ENCODE measurements at places on chromosomes 1 and 21. TPM values are rescaled to one million over a fixed set of nuclear protein-coding genes. Genes with fewer than 3 reads are reported as not detected.
A peak's percentile ranks its signal among the peaks of the same experiment; 100 is the strongest.

GRCh38 chr1:57423656-57424211 is at the start of gene DAB1:
Gene DAB1 (minus strand): TSS chr1:57424060. CDS start chr1:57291030, 133,030 bp downstream.
- peaks cover 5% of the 10 kb centered on the region for H3K4me1 ChIP-seq
- peak within 1 kb of the TSS; percentile 52 for H3K4me3 ChIP-seq
- H3K27ac ChIP-seq, result no peak within 1 kb of the TSS
- peaks cover 48% of the 10 kb centered on the region for H3K27me3 ChIP-seq

DNA sequence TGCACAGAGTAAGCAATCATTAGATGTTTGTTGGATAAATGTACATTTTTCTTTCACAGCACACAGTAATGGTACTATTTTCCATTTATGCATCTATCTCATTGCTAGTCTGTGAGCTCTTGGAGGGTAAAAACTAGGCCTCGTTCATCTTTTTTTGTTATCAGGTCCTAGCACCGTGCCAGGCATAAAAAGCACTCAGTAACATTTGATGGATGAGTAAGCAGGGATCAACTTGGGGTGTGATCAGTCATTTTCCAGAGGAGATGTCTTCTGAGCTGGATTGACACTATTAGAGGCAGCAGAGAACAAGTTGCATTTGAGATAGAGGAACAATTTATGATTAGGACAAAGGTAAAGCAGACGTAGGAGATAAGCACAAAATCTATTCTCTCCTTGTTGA is 4.3 kb upstream of the VTCN1 start:
- no peak for DNase-seq
- H3K27me3 ChIP-seq, result no peaks in the 10 kb centered on the region
- no peaks in the 10 kb centered on the region for H3K36me3 ChIP-seq
- no peaks in the 10 kb centered on the region for H3K4me1 ChIP-seq

CD247 gene
- total RNA-seq, result not detected

DNA sequence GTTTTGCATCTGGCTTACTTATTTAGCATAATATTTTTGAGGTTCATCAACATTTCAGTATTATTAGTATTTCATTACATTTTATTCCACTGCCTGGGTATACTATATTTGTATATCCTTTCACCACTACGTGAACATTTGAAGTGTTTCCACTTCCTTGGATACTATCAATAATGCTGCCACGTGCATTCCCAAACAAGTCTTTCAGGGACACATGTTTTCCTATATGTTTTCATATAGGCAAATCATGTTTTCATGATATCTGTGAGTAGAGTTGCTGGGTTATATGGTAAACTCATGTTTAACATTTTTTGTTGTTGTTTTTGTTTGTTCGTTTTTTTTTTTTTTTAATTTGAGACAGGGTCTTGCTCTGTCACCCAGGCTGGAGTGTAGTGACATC is 380.1 kb downstream of the OMA1 start:
- H3K27ac ChIP-seq, result no peak overlapping the region
- no peaks in the 10 kb centered on the region for H3K36me3 ChIP-seq

DNA sequence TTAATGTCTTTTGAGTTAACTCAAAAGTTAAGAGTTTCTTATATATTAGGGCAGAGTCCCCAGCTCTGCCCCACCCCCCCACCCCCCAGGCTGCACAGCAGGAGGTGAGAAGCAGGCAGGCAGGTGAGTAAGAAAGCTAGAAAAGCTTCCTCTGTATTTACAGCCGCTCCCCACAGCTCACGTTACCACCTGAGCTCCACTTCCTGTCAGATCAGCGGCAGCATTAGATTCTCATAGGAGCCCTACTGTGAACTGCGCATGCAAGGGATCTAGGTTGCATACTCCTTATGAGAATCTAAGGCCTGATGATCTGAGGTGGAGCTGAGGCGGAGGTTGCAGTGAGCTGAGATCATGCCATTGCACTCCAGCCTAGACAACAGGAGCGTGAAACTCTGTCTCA is 81.9 kb downstream of the SIM2 start:
- no peak for DNase-seq
- no peak overlapping the region for H3K4me3 ChIP-seq
- no peak overlapping the region for H3K27ac ChIP-seq

AQP10 gene
- total RNA-seq, result not detected

GRCh38 chr1:116834595-116834994 is 75.1 kb upstream of the PTGFRN start:
- H3K36me3 ChIP-seq, result no peaks in the 10 kb centered on the region
- H3K27me3 ChIP-seq, result peaks cover 8% of the 10 kb centered on the region
- no peak for DNase-seq
- H3K4me3 ChIP-seq, result no peak overlapping the region
- H3K27ac ChIP-seq, result no peak overlapping the region

DNA sequence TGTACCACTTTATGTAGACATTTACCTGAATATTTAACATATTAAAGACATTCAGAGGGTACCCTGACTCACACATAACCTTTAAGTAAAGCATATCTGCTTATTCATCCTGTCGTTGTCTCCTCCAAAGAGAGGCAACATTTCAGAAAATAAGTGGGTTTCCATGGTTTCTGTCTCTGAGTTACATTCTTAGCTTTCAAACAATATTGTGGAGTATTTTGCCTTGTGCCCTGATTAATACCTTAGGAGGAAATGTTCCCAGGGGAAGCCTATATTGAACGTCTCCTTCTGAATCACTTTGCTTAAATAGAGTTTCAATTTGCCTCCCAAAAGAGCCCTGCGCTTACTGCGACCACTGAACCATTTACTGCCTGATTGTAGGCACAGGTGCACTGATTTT is 26.1 kb downstream of the PALMD start:
- no peaks in the 10 kb centered on the region for H3K36me3 ChIP-seq
- no peaks in the 10 kb centered on the region for H3K27me3 ChIP-seq
- H3K27ac ChIP-seq, result no peak overlapping the region

- DNase-seq, result peak; percentile 53
- H3K36me3 ChIP-seq, result no peaks in the 10 kb centered on the region
- H3K27me3 ChIP-seq, result no peaks in the 10 kb centered on the region
- H3K4me1 ChIP-seq, result peaks cover 21% of the 10 kb centered on the region
- no peak overlapping the region for H3K27ac ChIP-seq
Measured at GRCh38 chr1:8670371-8670818, 147.0 kb downstream of the RERE start.

GRCh38 chr1:54615531-54616279 is 7.6 kb downstream of the FAM151A start:
- no peaks in the 10 kb centered on the region for H3K4me1 ChIP-seq
- H3K4me3 ChIP-seq, result no peak overlapping the region
- H3K27ac ChIP-seq, result no peak overlapping the region

- no peak for DNase-seq
- H3K4me1 ChIP-seq, result no peaks in the 10 kb centered on the region
- no peaks in the 10 kb centered on the region for H3K36me3 ChIP-seq
- no peak overlapping the region for H3K4me3 ChIP-seq
- H3K27me3 ChIP-seq, result peaks cover 59% of the 10 kb centered on the region
- H3K27ac ChIP-seq, result no peak overlapping the region
Measured at GRCh38 chr21:36542312-36543101, 62.6 kb upstream of the CLDN14 start.

- peak; percentile 56 for DNase-seq
- no peak overlapping the region for H3K4me3 ChIP-seq
- H3K27ac ChIP-seq, result peak overlapping the region; percentile 44
- H3K36me3 ChIP-seq, result no peaks in the 10 kb centered on the region
- H3K4me1 ChIP-seq, result peaks cover 22% of the 10 kb centered on the region
Measured at GRCh38 chr1:231387770-231388669, 34.1 kb downstream of the EGLN1 start.

- H3K4me3 ChIP-seq, result no peak overlapping the region
- H3K4me1 ChIP-seq, result peaks cover 5% of the 10 kb centered on the region
- H3K27ac ChIP-seq, result no peak overlapping the region
- no peak for DNase-seq
- no peaks in the 10 kb centered on the region for H3K36me3 ChIP-seq
- H3K27me3 ChIP-seq, result peaks cover 3% of the 10 kb centered on the region
Measured at GRCh38 chr1:171213559-171214454, 28.7 kb downstream of the FMO2 start.

SH3GLB1 gene
- 138 TPM for total RNA-seq

DYNLT5 gene
- total RNA-seq, result not detected

SPRR1B gene
- total RNA-seq, result 0.39 TPM

DNA sequence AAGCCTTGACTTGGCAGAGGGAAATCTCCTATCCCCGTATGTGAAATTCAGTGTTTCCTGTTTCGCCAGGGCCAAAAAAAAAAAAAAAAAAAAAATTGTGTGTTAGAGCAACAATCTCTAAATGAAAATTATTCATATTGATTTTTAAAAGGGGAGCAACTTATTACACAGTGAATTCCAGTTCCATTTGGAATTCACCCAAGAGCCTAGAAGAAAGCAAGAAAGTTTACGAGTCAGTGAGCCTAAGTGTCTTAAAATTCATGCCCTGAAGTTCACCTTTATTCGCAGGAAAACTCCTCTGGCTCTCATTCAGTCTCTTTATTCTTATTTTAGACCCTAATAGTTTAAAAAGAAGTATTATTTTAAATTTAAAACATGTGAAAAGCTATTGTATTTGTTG is 42.1 kb upstream of the HUNK start:
- no peaks in the 10 kb centered on the region for H3K27me3 ChIP-seq
- no peak overlapping the region for H3K4me3 ChIP-seq
- no peak overlapping the region for H3K27ac ChIP-seq
- no peak for DNase-seq
- H3K36me3 ChIP-seq, result no peaks in the 10 kb centered on the region
- no peaks in the 10 kb centered on the region for H3K4me1 ChIP-seq
